Mesendoderm (in vitro differentiated cells): ENCODE measurements at places on chromosomes 3 and 15.

DNA sequence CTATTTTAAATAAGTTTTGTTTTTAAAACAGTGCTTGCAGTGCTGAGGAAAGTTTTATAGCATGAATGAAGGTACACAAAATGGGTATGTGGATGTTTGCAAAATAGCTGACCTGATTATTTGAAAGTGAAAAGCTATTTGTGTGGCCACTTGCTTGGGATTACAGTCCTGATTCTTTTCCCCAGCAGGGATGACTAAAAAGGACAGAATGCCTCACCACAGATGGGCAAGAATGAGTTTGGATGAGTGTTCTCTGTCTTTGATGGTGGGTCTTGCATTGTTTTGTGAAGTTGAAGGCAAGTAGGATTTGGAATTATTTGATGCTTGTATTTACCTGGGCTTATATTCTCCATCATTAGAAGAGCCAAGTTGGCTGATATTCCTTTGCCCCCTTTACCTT, 48.8 kb upstream of the MEIS2 start:
- no peak for DNase-seq

DNA sequence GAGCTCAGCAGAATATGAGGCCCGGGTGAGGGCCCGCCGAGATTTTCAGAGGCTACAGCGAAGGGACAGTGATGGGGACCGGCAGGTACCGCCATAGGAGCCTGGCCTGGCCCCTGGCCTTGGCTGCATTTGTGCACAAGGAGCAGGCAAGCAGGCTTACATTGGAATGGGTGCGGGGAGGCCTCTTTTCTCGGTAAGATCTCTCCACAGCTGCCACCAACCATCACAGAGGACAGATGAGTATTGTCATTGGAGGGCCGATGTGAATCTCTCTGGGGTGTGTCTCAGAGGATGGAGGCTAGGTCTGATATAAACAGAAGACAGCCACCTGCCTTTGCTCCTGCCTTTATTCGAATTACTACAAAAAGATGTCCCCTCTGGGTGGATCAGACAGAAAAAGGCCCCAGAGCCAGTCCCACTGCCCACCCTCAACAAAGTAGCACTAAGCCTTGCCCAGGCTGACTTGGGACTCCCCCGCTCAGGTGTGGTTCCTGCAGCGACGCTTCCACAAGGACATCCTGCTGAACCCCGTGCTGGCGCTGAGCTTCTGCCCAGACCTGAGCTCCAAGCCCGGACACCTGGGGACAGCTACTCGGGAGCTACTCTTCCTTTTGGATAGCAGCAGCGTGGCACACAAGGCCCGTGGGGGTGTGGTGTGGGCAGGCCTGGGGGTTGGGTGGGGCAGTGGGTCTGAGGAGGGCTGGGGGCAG, 5.4 kb downstream of the VWA5B2 start:
- no peak for DNase-seq

GRCh38 chr3:36542186-36542585, 161.9 kb downstream of the STAC start:
- DNase-seq: no peak

GRCh38 chr15:98878172-98878571, 129.4 kb downstream of the PGPEP1L start:
- DNase-seq: no peak

DNA sequence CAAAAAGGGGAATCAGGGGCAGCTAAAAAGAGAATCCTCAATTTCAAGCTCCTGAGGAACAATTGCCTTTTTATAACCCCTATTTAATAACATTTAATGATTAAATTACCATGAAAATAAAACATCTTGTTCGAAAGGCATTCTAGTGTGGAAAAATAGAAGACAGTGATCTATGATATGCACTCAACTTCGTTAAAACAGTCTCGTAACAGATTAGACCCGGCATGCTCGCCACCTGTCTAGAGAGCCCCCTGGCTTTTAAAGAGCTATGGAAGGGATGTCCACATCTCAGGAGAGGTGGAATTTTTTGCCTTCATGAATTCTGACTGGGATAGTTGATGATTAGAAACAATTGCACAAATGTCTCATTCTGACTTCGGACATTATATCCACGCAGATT, 153.7 kb upstream of the MDFIC2 start:
- DNase-seq: no peak

DNA sequence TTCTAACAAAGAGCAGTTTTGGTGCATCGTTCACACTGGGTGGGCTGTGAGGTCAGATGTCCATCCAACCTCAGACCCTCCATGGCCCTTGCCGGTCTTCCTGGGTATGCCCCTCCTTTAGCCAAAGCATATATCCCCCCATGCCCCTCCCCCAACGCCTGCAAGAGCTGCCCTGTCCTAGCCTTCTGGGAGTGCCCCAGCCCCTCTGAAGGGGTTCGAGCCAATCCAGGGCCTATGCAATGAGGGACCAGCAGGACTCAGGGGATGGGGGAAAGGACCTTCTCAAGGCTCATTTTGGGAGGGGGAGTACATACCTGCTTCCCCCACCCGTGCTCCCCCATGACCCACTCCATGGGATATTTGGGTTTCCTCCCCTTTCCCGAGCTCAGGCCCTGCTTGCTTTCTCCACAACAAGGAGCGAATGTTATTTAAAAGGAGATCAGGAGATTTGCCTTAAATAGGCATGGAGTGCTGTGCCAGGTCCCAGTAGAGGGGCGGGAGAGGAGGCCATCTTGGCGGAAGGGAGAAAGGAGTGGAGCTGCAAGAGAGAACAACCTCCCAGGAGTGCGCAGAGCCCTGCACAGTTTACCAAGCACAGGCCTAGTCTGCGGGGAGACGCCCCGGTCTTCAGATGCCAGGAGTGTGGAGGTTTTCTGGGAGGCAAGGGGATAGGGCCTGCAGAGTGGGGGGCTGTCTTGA, 18.2 kb downstream of the PIF1 start:
- peak; percentile 85 for DNase-seq
